Activated T-helper 1 cell treated with Interleukin-2 at 50 U/mL for 16 hours (primary cell): ENCODE measurements at places on chromosomes 1 and 21.

DNA sequence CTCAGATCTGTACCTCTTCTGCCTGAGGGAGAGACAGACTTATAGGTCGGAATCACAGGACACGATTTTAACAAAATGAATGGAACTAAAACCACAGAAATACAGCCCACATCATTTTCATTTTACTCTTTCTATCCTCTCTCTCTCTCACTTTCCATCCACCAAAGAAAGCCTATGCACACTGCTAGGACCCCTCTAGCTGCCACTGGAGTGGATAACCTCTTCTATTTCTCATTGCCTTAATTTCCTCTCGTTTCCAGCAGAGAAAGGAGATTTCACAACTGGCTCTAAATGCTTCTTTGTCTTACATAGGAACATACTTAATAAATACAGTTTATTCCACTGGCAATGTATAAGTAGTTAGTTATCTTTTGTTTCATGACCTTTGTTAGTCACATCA lies 867.8 kb upstream of the ADGRL4 start:
- no peak for DNase-seq

DNA sequence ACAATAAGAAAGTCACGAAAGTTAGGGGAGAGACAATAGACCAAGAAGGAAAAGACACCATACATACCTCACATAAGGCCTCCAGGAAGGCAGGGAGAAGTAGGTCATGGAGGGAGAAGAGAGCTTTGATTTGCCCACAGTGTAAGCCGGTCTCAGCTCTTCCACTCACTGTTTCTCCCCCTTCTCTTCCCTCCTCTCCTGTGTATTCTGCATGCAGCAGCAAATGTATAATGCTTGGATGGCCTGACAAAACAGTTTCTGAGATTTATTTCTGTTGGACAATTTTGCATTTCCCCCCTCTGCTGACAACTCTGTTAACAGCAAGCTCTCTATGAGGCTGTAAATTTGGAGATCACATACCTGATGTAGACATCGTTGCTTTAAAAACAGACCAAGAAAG lies 318.9 kb downstream of the OMA1 start:
- DNase-seq, result no peak

GRCh38 chr1:224548676-224549075 lies 67.4 kb upstream of the CNIH3 start:
- no peak for DNase-seq

- DNase-seq, result no peak
These were observed 25.9 kb downstream of the CACHD1 start for GRCh38 chr1:64495878-64496277.

- no peak for DNase-seq
These were observed 96.0 kb upstream of the DUSP10 start for GRCh38 chr1:221837896-221838295.

- no peak for DNase-seq
These were observed 28.7 kb downstream of the PTGFR start for GRCh38 chr1:78519446-78519845.

DNA sequence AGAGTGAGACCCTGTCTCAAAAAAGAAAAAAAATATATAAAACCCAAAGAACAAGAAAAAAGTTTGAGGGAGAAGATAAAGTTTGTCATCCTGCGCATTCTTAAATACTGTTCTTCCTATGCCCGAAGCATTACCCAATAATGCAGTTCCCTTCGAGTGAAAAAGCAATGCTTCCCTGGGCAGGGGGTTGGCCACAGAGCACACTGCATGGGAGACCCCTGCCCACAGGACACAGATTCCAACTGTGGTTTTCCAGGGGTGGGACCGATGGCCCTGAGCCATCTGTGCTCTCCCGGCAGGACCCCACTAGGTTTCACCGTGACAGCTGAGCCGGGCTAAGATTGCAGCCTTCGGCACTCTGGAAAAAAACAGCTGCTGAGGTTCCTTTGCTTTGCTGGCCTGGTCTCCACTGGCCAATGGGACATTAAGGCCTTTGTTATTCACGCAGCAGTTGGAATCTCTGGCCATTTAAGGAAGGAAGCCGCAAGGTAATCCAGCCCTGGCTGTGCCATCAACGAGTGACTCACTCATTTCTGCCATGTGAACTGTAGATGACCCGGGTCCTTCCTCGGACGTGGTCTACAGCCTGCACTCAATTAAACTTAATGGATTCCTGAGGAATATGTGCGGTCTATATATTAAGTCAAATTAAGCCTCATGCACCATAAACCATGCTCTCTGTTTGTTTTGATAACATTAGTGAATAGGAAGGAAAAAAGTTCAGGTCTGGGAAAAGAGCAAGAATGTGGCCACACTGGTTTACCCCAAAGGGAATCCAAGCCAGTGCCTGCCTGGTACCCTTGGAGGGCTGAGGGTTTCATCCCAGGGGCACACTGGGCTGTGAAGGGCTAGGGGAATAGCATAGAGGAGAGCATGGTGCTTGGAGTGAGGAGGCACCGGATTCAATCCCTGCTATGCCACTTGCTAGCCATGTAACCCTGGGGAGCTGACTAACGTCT lies 163.2 kb downstream of the ZBTB18 start:
- DNase-seq, result no peak

GRCh38 chr1:23801338-23801748 lies 789 bp upstream of the GALE start:
- no peak for DNase-seq

DNA sequence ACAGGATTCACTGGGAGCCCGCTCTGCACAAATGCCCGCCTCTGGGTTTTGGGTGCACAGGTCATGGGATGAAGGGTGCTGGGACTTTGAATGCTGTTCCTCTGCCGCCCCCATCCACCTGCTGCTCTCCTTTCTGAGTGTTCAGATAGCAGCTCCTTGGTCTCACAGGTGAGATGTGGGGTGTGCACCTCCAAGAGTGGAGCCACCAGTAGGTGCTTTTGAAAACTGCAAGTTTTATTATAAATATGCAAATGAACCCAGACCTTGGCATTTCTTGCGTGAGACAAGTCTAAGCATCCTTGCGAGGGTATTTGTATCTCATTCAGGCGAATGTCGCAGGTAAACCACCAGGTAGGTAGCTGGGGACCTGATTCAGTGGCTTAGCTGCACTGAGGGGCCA lies 30.2 kb downstream of the OBSCN start:
- DNase-seq, result no peak

- no peak for DNase-seq
These were observed 8.4 kb downstream of the FAAP20 start for GRCh38 chr1:2185880-2186855.

GRCh38 chr1:210482945-210483617 lies 154.4 kb downstream of the HHAT start:
- DNase-seq, result no peak
